ENCODE measurements at places on chromosomes 7 and 10. TPM values are rescaled to one million over a fixed set of nuclear protein-coding genes. Genes with fewer than 3 reads are reported as not detected.

Gene SPDYE6
- total RNA-seq: not detected

Gene SEC23IP
- 60.5 TPM for total RNA-seq

Gene SPDYE9
- total RNA-seq: not detected

Gene FAM25G
- not detected for total RNA-seq

All from MCF 10A (cell line).